Activated naive CD8-positive, alpha-beta T cell treated with anti-CD3 and anti-CD28 coated beads, Interleukin-2, amount 50 U/mL, for 24 hours (primary cell): ENCODE measurements at places on chromosomes 7 and 10.

GRCh38 chr7:143172354-143172753, 10.9 kb upstream of the TAS2R39 start:
- DNase-seq, result no peak

DNA sequence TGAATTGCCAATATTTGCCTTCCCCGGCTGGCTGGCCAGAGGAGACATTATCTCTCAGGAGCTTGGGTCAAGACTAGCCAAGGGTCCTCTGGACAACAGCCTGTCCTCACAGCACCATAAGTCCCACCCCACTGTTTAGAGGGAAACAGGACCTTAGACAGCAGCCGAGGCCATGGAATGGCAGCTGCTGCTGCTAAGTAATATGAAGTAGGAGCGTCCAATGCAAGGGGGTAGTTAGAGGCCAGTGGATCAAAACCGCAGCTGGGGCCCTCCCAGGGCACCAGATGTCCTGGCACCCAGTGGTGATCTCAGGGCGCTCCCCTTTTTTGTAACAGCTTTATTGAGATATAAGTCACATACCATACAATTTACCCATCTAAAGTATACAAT, 12.9 kb upstream of the KCP start:
- no peak for DNase-seq

DNA sequence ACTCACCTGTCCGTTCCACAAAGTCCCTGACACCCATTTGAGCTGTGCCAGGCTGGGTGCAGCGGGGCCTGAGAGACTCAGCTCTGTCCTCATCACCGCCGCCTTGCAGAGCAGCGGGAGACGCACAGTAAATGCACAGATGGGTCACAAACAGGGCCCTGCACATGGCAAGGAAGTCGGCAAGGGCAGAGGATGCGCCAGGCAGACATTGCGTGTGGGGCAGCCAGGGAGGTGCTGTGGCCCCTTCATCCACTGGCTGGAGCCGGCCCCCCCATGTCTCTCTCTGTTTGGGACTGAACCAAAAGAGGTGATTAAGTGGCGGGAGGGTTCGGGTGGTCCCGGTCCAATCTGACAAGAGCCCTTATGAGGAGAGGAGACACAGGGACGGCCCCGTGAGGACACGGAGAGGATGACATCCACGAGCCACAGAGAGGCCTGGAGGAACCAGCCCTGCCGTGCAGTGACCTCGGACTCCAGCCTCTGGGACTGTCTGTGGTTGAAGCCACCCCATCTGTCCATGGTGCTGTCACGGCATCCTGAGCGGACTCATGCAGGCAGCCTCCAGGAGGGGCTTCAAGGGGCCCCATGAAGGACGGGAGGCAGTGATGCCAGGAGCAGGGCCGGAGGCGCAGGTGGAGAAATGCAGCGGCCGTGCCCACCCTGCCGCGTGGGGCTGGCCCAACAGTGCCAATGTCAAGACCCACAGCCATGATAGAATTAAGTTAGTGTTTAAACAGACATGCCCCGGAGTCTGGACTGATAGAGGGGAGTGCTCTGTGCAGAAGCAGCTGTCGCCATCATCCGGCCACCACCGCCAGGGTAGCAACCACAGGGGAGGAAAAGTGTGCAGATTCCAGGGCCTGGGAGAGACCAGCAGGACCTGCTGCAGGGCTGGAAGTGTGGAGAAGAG, 28.4 kb upstream of the FOXL3 start:
- no peak for DNase-seq

GRCh38 chr10:30456266-30456665, 22.3 kb downstream of the MAP3K8 start:
- no peak for DNase-seq

GRCh38 chr7:137953043-137953664, 48.7 kb downstream of the CREB3L2 start:
- no peak for DNase-seq
